ENCODE measurements at places on chromosomes 7 and 10.

- no peak for DNase-seq
Measured at GRCh38 chr7:18647582-18647981, 152.0 kb downstream of the HDAC9 start.

DNA sequence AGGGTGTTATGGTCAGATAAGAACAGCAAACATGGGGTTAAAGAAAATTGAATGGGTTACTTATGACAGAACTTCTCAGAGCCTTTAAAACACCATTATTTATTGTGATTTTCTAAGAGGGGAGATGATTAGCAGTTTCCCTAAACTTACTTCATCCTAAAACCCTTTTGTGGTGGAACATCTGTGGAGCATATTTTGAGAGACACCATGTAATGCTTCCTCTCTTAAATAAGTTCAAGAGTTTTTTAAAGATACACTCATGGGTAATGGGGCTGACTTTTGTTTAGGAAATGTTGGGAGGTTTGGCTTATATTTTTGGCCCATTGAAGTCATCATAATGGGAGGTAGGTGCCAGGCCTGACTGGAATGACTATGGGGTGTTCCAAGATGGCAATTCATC is 8.4 kb upstream of the PDCD4 start:
- DNase-seq, result no peak

- DNase-seq, result no peak
Measured at GRCh38 chr7:149704507-149704906, 68.9 kb downstream of the ZNF467 start.

DNA sequence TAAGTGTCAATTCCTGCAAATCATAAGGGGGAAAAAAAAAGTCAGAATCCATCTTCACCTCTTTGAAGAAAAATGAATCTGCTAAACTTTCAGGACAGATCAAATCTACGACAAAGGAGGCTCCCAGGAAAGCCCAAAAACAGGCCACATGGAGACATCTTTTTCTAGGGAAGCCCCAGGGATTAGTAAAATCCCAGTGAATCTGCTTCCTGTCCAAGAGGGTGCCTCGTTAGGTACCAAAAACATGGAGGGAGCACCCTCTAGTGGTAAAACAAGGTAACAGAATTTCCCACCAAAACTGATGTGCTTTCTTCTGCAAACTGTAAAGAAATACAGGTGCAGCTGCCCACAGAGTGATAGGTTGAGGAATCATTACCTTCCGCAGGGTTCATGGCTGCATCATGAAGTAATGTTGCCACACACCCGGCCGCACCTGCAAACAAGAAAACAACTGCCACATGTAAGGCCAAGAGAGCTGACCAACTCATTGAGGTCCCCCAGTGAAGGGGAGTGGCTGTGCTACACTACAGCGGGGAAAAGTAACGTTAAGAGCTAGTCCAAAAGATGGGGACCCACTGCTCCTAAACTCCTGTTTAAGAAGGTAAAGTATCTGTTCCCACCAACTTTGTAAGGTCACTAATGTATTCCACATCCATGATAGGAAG is 7.9 kb downstream of the SLC25A28 start:
- DNase-seq, result peak; percentile 69

DNA sequence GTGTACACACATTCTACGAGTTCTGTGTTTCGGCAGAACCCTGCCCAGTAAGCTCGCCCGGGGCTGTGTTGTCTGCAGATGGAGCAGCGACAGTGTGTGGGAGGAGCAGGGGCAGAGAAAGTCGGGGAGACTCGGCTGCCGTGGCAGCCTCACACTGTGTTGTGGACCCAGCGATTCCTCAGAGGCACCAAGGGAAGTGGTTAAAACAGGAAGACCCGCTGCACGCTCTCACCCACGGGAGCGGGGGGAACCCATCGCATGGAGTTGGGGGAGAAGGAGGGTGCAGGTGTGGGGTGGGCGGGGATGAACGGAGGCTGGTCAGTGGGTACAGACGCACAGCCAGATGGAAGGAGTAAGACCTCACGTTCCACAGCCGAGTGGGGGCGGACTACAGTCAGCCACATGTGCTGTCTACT is 250.2 kb downstream of the ELFN1 start:
- DNase-seq, result peak; percentile 72

- DNase-seq, result peak; percentile 72
Measured at GRCh38 chr10:100996678-100997359, 2.8 kb upstream of the LZTS2 start.

- DNase-seq, result peak; percentile 44
Measured at GRCh38 chr10:104614245-104614831, 26.8 kb upstream of the SORCS3 start.

- no peak for DNase-seq
Measured at GRCh38 chr10:34474555-34475273, 340.4 kb downstream of the PARD3 start.

DNA sequence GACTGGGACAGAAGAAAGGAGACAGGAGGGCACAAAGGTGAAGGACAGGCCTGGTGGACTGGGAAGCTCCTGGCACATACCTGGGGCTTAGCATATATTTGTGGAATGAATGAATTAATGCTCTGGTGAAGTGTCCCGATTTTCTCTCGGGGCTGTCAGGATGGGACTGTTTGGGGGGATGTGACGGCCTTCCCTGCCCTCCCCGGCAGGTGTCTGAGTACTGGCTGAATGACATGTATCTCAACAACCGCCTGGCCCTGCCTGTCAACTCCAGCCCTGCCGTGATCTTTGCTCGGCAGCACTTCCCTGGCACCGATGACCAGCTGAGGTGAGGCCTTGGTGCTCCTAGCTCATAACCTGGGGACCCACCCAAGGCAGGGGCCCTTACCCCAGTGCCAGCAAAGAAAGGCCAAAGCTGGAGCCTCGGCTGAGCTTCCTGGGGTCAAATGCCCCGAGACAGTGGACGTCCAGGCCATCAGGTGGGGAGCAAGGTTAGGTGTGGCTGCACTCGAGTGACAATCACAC is 6.5 kb downstream of the CHAT start:
- DNase-seq, result no peak

DNA sequence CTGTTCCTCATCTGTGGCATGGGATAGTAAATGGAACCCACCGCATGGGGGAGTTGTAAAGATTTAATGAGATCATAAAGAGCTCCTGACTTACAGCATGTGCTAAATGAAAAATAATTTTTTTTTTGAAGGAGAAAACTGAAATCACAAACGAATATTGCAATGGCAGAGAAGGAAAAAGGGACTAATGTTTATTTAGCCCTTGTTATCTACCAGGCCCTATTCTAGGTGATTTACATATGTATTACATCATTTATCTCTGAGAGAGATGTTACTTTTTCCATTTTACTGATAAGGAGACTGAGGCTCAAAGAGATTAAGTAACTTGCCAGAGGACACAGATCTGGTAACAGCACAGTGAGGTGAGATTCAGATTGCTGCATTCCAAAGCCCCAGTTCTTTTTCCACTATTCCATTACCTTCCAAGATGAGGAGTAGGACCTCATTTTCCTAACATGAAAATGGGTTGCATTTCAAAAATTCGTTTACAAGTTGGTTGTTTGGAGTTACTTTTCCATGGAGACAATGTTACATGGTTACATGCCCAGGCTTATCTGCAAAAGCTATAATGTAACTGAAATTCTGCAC is 28.6 kb downstream of the VCL start:
- no peak for DNase-seq

GRCh38 chr10:50417486-50417885 is 166.2 kb upstream of the ASAH2 start:
- no peak for DNase-seq

DNA sequence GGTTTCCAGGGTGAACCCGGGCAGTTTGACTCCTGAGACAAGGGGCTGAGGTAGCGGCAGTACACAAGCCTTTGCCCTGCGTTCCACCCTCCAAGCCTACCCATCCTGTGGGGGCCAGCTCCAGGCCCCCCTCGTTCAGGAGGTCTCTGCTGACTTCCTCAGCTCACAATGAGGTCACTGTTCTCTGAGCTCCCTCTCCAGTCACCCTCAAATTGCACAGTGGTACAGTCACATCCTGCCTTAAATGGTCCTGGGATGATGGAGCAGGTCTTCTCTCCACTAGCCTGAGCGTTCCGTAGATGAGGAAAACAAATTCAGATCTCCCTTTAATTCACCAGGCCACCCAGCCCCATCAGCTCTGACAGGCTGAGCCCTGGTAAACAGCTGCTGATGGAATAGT is 90.2 kb downstream of the SH3PXD2A start:
- no peak for DNase-seq

DNA sequence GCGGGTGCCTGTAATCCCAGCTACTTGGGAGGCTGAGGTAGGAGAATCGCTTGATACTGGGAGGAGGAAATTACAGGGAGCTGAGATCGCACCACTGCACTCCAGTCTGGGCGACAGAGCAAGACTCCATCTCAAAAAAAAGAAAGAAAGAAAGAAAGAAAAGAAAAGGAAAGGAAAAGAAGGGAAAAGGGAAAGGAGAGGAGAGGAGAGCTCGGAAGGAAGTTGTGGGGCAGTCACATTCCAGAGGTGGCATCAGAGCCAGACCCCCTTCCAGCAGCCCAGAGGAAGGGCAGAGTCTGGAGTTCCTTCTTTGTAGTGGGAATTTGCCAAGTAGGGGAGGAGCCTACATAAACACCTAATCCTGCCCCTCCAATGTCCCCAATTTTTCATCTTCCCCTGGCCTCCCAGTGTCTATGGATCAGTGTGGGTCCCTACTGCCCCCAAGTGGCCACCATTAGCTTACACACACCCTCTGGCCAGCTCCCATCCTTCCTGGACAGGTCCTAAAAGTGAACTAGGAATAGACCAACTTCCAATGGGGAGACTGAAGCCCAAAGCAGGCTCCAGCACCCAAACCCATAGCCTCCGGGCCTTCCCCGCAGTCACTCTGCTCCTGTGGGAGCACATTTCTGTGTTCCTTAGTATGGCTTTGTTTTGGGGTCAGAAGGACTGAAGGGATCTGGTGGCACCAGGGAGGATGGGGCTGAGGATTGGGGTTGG is 39.6 kb upstream of the HSPB1 start:
- peak; percentile 61 for DNase-seq

DNA sequence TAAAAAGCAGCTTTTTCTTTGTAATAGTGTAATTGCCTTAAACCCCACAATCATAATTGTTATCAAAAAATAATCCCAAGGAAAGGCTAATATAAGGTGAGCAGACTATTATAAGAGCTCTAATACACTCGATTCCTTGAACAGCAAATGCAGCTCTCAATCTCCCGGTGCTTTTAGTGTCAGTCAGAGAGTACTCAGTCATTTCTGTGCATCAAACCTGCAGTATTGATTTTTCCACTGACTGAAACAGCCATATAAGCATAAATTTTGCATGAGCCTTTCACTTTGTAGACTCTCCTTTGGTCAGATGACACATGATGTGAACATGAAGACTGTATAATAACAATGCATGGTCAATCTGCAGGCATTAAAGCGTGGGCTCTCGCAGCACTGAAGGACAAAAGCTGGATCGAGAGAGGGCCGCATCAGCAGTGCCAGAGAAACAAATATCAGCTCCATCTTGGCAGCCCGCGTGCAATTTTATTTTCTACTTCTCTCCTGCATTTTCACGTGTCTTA is 272.0 kb downstream of the POU6F2 start:
- no peak for DNase-seq

DNA sequence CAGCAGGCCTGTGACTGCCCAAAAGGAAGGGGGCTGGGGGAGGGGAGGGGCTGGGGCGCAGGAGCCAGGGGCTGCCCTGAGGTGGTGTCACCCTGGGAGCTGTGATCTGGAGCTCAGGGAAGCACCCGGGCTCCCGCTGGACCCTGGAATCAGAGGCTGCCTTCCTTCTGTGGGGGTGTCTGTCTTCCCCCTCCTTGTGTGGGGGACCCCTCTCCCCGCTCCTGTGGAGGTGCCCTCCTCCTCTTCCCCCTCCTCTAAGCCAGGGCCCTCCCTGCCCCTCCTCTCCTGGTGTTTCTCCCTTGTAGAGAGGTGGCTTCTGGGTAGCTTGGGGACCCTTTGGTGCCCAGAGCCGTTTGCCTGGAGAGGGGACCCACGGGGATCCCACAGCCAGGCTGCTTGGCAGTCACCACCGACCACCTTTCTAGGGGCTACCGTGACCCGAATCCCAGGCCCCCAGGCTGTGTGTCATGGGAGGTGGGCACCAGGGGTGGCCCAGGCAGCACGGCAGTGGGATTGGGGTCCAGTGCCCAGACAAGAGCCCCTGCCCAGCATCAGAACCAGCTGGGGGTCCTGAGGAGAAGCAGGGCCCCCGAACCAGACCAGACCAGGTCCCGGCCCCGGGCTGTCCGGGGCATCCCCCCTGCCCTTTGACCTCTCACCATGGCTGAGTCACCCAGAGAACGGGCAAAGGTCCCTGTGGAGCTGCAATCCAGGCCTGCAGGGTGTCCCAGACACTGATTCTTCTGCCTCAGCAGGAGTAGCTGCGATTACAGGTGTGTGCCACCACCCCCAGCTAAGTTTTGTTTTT is 741 bp downstream of the PRAP1 start:
- no peak for DNase-seq

- DNase-seq, result no peak
Measured at GRCh38 chr7:46035166-46035565, 114.1 kb upstream of the IGFBP3 start.

DNA sequence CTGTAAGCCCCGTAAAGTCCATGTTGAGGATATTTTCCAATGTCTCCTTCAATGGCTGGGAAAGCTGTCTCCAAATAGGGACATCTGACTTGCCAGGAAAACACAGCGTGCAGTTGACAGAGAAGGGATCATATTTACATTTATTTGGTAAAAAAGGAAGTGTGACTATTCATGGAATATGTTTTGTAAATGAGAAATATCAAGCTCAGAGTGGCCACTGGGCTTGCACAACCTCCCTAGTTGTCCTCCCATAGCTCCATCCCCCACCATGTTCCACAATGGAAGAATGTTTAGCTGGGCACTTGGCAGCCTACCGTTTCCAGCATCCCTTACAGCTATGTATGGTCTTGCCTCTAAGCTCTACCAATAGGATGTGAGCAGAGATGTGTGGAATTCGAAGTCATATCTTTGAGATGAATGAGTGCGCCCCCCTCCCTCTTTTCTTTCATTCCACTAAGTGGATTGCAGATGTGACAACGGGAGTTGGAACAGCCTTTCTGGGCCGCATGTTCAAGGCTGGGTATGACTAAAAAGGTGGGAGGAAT is 306.6 kb upstream of the ZMIZ1 start:
- no peak for DNase-seq
